NCI-H2029 treated with DMSO at 0.1 percent for 48 hours (cell line): ENCODE measurements at places on chromosomes 7 and 10.

GRCh38 chr10:126955934-126956711 is 50.9 kb downstream of the DOCK1 start:
- DNase-seq: no peak

GRCh38 chr7:90759710-90760109 is 163.6 kb downstream of the CDK14 start:
- DNase-seq: no peak

DNA sequence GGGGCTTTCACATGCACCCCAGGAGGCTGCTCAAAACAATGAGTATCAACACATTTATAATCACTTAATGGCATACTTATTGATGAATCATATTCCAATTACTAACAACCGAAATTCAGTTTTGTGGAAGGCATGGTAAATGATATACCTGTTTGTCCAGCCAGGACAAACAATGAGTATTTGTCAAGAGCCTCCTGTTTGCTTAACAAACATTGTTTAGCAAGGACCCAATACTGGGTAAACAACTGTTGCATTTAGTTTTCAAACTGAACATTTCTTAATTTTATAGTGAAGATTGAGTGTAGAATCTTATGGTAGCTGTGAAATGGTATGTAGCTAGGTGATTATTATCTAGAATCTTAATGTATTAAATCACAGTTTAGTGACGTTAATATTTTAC is 473.7 kb downstream of the ATRNL1 start:
- DNase-seq: peak; percentile 1

GRCh38 chr7:92834507-92835260 is 1.7 kb downstream of the CDK6 start:
- no peak for DNase-seq

DNA sequence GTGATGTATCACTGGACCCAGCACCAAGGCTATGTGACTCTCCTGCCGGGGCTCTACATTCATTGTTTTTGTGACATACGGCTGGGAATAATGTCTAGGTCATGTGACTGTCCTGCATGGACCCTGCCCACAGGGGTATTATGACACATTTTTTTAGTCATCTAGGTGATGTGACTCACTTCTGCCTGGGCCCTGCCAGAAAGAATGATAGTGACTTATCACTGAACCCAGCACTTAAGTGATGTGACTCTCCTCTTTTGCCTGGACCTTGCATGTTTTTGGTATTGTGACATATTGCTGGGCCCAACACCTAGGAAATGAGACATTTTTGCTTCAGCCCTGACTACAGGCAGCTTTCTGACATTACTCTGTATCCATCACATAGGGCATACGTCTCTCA is 51.1 kb upstream of the ZNF107 start:
- no peak for DNase-seq

GRCh38 chr10:97882142-97883091 is 32.8 kb downstream of the GOLGA7B start:
- DNase-seq: no peak

DNA sequence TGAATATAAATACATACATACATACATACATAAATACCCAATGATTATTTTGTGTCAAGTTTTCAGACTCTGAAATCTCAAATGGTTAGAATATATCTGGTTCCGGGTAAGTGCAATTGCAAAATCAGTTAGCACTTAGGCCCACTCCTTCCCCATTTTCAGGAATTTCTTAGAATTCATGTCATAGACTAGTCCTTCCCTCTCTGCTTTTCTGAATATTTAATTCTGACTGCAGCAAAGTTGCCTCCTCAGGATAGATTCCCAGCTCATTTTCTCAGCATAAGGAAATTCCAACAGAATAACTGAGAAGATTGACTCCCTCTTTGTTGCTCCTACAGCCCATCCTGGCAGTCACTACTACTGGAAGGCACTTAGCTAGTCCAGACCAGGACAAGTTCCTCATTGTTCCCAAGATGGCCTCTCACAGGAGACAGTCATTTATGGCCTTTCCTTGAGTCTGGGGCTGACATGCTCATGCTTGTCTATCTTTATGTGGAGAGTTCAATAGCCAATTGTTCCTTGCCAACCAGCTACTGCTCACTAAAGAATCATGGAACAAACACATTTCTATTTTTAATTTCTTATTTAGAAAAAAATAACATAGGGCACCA is 142.9 kb upstream of the ITGB1 start:
- no peak for DNase-seq

DNA sequence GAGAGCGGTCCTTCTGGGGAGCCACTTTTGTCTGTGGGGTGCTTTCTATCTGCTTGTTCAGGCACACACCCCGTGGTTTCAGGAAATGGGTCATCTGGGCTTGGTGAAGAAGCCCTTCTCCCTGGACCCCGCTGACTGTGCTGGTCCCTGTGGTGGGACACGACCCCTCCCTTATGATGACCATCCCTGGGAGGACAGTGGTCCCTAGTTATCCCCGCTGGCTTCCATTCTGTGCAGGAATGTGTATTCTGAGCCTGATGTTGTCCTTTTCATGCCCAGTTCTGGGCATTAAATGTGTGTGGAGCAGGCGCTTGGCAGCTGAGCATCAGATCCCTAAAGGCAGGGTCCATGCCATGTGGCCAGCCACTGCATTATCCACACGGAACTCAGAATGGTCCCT is 71.6 kb downstream of the TCERG1L start:
- DNase-seq: no peak

DNA sequence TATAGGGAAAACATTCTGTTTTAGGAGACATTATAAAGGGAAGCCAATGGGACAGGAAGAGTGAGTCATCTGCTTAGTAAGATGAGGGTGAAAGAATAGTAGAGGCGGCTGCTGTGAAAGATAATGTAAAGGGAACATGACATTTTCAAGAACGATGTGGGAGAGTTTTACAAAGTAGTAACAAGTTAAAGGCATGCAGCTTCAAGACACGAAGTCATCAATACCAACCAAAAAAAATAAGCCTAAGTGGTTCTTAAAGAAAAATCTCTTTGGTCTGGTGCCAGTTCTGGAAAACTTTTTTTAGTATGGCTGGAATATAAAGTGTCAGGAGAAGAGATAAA is 6.1 kb downstream of the GSTO1 start:
- DNase-seq: no peak

GRCh38 chr7:17405786-17406185 is 107.3 kb downstream of the AHR start:
- no peak for DNase-seq

DNA sequence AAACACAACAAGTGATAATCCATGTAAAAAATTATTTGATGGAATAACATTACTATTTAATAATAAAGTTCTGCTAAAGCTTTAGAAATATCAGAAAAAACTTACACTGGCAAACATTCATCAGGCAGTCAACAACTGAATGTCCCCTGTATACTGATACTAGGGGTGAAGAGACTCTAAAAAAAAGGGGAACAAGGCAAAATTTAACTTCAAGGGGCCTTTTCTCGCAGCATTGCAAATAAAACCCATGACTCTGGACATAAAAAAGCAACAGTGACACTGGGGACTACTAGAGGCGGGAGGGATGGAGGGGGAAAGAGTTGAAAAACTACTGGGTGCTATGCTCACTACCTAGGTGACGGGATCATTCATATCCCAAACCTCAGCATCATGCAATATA is 5.8 kb upstream of the IFRD1 start:
- DNase-seq: no peak

DNA sequence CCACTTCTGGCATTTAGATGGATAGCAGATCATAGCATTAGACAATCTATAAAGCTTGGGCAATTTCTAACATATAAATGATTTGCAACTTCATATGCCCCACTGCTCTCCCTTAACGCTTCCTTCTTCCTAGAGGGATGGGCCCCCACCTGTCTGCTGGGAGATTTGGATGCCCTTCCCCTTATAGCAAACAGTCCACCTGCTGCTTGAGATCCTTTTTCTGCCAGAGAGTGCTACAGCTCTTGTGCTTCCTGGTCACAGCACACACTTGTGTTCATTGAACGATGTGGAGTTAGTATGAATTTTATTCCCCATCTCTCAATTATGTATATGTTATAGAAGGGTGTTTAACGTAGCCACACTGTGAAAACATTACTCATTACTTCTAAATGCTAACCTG is 10.4 kb upstream of the PCGF5 start:
- DNase-seq: peak; percentile 78

- no peak for DNase-seq
Measured at GRCh38 chr7:18541181-18541870, 45.8 kb downstream of the HDAC9 start.

GRCh38 chr10:73774637-73775036 is 7.2 kb upstream of the CHCHD1 start:
- no peak for DNase-seq

GRCh38 chr7:2689951-2690705 is 2.1 kb downstream of the AMZ1 start:
- no peak for DNase-seq

GRCh38 chr7:22193450-22193983 is 163.4 kb downstream of the RAPGEF5 start:
- no peak for DNase-seq

GRCh38 chr10:119030421-119031250 is 1.1 kb downstream of the NANOS1 start:
- no peak for DNase-seq

DNA sequence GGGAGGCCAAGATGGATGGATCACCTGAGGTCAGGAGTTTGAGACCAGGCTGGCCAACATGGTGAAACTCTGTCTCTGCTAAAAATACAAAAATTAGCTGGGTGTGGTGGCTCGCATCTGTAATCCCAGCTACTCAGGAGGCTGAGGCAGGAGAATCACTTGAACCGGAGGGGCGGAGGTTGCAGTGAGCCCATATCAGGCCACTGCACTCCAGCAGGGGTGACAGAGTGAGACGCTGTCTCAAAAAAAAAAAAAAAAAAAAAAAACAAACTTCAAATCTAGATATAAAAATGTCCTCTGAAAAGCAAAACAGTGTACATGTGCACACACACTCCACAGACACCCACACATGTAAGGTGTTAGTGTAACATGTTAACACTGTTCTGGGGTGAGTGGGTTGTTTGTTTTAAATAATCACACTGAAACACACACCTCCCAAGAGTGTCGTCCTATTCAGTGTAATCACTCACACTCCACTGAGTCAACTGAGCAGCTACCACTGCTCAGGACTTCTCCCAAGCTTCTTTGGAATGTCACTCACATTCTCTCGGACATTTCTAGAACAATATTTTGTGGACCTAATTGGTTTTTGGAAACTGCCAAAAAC is 12.8 kb upstream of the RGS10 start:
- no peak for DNase-seq

- no peak for DNase-seq
Measured at GRCh38 chr10:74738985-74739567, 87.3 kb upstream of the KAT6B start.

- DNase-seq: no peak
Measured at GRCh38 chr10:50325449-50326171, 74.3 kb upstream of the ASAH2 start.

DNA sequence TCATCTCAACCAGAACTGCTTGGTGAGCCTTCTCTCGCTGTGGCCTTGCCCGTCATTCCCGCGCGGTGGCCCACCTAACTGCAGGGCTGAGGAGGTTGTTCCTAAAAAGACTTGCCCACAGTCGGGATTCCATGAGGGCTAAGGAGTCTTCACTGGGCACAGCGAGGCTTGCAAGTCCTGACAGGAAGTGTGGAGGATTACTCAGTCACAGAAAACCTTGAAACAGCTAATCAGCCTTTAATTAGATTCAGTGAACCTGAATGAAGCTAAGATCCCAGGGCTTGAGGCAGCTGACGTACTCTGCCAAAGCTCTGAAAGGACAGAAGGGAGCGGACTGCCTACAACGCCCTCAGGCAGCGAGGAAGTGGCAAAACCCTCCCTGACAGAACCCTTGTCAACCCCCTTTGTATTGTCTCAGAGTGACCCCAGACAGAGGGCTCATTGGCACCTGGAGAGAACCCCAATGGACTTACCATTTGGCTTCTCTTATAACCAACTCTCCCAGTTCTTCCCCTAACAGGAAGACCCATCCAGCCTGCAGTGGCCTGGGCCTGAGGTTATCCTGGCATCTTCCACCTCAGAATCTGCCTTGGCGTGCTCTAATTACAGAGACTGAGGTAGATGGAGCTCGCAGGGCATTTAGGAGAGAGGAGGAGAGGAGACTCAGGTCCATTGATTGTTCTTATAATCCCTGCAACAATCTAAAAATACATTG is 2.5 kb upstream of the LAMB4 start:
- no peak for DNase-seq

DNA sequence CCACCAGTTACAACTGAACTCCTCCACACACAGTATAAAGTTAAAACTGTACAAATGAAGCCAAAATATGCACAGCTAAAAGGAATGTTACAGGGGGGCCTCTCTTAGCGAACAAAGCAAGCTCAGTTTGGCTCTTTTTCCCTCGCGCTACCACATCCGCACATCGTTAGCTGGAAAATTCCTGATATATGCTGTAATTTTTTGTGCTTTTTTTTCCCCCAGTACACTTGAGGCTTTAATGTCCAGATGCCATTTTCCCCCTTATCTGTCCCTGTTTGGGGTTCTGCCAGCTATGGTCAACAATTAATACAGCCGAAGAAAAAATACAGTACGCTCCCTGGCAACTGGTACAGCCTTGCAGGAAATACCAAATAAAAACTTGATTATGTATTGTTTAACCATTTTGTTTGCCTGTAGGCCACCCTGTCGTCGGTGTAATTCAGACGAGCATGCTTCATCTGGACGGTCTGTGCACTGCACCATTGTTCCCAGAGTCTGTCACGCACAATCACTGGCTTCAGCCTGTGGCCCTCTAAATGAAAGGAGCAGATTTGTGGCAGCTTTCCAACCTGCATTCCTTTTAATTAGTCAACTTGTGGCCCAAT is 108.1 kb upstream of the FAM133B start:
- DNase-seq: no peak

- no peak for DNase-seq
Measured at GRCh38 chr7:74174606-74175082, 488 bp downstream of the EIF4H start.

- DNase-seq: no peak
Measured at GRCh38 chr7:47031786-47032535, 550.0 kb downstream of the TNS3 start.

GRCh38 chr10:78442836-78443550 is 409.3 kb downstream of the RPS24 start:
- DNase-seq: no peak

DNA sequence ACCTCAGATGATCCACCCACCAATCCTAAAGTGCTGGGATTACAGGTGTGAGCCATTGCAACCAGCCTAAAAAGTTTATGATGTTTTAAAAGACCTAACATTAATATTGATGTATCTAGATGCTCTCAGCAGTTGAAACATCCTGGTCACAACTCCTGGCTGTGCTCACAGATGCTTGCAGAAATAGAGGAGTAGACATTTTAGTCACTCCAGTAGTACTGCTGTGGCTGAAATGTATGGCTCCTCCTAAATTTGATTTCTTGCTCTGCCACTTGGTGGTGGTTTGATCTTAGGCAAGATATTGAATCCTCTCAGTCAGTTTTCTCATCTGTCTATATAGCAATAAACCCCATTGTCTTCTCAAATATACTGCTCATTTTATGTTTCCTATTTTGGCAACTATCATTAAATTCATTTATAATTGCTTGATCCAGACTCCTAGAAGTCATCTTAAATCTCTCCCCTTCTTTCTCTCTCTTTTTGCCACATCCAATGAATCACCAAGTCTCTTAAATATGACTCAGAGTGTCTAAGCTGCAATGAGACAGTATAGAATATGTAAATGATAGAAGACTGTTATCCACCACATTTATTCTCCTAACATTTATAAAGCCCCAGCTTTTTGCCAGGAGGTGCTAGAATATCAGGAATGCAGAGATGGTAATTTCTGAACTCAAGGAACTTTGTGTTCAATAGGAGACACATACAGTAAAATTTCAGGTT is 78.1 kb upstream of the NRBF2 start:
- DNase-seq: no peak
